Activated CD4-positive, alpha-beta T cell treated with anti-CD3 and anti-CD28 coated beads for 36 hours (primary cell): ENCODE measurements at places on chromosomes 16 and 17.
A peak's percentile ranks its signal among the peaks of the same experiment; 100 is the strongest.

DNA sequence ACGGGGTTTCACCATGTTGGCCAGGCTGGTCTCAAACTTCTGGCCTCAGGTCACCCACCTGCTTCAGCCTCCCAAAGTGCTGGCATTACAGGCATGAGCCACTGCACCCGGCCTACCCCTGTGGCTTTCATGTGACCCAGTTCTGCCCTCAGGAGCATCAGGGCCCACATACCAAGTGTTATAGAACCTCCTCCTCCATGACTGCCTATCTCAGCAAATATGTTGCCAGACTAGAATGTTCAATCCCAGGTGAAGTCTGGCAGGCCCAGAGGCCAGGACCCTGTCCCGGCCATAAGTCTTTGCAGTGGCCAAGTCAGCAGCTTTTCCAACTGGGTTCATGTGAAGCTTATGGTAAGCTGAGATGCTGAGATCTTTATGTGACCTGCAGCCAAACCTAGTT lies 9.8 kb upstream of the SMPD3 start:
- no peak for DNase-seq

- no peak for DNase-seq
These were observed 149.0 kb downstream of the CCDC182 start for GRCh38 chr17:57595947-57596695.

DNA sequence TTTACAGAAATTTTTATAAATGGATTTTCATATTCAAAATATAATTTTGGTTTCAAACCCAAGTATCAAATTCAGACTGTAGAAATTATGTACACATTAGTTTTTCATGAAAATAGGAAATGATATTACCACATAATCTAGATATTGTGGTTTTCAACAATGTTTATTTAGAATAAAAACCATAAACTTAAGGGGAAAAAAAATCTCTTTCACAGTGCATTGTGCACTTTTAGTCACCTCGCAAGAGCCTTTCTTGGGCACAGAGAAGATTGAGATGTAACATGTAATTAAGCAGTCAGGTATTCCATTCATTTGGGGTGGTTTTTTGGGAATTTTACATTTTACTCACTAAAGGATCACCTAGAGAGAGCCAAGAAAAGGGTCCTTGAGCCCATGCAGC lies 104.0 kb downstream of the TANC2 start:
- no peak for DNase-seq

- DNase-seq = peak; percentile 9
These were observed 67.2 kb downstream of the PARN start for GRCh38 chr16:14562691-14563491.

DNA sequence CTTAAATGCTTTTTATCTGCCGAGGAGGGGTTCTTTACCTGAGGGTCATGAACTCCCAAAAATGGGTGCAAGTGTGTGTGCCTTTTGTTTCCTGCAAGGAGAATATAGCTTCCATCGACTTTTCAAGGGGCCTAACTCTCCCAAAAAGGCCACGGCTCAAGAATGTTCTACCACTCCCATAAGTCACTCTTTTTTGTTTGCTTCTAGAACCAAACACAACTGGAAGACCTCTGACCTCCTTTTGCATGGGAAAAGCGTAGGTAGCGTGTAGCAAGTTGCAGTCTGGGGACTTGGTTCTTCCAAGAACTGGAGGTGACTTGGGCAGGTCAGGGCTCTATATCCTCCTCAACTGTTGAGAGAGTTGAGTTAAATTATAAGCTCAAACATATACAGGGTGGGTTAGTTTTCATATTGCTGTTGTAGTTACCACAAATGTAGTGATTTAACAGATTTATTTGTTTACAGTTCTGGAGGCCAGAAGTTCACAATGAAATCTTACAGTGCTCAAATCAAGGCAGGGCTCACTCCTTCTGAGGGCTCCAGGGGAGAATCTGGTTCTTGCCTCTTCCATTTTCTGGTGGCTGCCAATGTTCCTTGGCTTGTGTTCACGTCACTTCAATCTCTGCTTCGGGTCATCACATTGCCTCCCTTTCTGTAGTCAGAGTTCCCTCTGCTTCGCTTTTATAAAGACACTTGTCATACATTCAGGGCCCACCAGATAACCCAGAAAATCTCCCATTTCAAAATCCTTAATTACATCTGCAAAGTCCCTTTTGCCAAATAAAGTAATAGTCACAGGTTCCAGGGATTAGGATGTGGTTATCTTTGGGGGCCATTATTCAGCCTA lies 1.4 kb downstream of the TMEM97 start:
- DNase-seq = no peak

GRCh38 chr17:63041251-63041650 lies 75.2 kb downstream of the TANC2 start:
- DNase-seq = no peak

GRCh38 chr16:66948837-66949225 lies 12.2 kb upstream of the CES3 start:
- no peak for DNase-seq

DNA sequence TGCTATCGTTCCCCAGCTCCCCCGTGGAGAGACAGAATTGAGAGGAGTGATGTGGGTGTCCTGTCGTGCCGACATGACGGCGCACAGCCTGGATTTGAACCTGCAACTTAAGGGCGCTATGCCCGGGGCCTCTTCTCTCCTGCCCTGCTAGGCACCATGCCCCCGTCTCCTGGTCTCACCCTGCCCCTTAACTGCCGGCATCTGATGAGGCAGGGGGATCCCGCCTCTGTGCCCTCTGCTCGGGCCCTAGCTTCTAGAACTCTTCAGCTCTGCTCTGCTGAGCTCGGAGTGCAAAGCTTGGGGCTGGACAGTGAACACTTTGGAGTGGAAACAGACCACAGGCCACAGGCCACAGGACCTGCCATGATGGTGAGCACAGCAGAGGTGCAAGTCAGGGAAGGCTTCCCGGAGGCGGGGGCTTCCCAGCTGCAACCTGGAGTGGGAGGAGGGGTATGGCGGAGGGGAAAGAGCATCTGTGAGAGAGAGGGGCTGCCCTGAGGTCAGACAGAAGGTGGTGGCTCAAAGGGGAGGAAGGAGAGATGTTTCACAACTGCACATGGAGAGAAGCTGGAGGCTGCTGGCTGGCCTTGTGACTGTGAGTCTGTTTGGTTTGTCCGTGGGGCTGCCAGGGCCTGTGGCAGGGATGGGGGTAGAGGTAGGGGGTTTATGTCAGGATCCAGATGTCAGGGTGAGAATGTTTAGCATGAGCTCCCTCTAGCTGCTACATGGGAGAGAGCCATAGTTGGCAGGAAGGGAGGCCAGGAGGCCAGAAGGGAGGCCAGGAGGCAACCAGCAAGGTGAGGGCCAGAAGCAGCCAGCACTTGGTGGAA lies 107.8 kb downstream of the CRLF3 start:
- DNase-seq = no peak

GRCh38 chr17:66807182-66807581 lies 27.7 kb upstream of the CACNG5 start:
- DNase-seq = no peak

DNA sequence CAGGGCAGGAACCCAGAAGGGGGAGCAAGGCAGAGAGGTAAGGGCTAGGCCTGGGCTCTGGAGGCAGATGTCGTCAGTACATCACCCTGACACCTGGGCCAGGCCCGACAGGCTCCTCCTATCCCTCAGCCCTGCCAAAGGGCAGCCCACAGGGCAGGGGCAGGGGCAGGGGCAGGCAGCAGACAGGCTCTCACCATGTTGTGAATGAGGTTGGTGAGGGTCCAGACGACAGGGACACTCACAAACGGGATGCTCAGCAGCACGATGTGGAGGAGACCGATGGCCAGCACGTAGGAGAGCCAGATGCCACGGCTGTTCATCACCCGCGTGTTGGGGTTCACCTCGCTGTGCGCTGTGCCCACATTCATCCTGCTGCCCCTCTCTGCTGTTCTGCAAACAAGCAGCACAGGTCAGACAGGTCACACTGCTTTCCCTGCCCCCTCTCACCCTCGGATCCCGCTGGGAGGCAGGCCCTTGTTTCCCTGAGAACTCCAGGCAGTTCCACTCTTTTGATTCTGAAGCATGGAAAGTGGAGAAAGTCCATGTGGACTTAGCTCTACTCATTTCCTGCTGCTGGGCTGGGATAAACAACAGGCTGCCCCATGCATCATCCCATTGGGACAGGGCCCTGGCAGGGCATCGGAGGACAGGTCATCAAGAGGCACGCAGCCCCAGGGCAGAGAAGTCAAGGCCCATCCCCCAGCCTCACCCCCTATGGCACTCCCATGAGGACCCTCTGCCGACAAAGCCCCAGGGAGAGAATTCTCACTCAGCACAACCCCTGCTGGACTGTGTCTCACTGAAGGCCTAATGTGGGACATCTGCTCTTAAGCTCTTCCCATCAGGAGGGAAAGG lies 3.3 kb downstream of the ORMDL3 start:
- no peak for DNase-seq

- DNase-seq = no peak
These were observed 8.9 kb upstream of the PMP22 start for GRCh38 chr17:15274017-15274416.

- DNase-seq = no peak
These were observed 14.9 kb downstream of the BANP start for GRCh38 chr16:87966064-87966645.

- peak; percentile 79 for DNase-seq
These were observed at the start of gene SMARCE1 for GRCh38 chr17:40647624-40648383. Gene SMARCE1 (minus strand): TSS chr17:40647818. CDS start chr17:40645802, 2,016 bp downstream.
